ENCODE measurements at places on chromosomes 2 and 18.

GRCh38 chr18:8702668-8703067 lies 2.7 kb upstream of the MTCL1 start:
- DNase-seq = no peak

GRCh38 chr2:165475277-165476004 lies 5.9 kb downstream of the CSRNP3 start:
- DNase-seq = no peak

DNA sequence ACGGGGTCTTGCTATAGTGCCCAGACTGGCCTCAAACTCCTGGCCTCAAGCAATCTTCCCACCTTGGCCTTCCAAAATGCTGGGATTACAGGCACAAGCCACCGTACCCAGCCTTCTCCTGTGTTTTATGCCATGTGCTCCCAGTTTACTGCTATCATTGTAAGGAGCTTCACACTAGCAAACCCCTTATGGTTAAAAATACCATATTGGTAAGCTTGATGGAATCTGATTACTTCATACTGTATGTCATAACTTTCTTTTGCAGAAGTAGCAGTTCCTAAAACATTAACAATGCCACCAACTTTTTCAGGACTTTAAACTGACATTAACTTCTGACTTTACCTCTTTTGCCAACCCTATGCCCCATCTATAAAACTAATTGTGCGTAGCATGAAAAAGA lies 36.2 kb downstream of the HAT1 start:
- DNase-seq = no peak

GRCh38 chr18:73715210-73715670 lies 432.4 kb downstream of the FBXO15 start:
- no peak for DNase-seq

GRCh38 chr2:162926501-162926900 lies 87.9 kb upstream of the KCNH7 start:
- no peak for DNase-seq

GRCh38 chr2:228919808-228920207 lies 351.3 kb downstream of the PID1 start:
- DNase-seq = no peak

DNA sequence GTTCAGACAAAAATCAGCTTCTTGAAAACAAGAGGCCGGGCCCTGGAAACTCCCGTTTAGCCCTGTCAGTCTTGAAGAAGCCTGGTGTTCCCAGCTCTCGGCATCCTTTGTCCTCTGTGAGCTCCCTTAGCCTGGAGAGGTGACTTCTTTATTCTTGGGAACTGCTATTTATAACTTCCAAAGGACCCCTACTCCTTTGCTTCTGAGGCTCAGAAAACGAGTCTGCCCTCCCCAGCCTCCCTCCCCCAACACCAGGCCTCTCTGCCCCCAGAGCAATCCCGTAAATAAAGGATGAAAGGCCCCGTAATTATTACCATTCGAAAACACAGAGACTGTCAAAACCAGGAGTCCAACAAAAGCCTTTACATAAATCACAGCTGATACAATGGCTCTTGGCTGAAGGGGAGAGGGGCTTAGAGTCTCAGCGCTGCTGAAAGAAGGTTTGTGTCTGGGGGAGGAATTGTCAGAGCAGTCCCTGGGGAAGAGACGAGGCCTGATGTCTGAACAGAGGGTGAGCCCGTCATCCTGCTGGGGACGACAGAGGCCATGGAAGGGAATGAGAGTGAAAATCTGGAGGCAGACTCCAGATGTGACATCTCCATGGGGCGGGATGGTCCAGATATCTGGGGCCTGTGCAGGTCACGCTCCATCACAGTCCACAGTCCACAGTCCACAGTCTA lies 283.0 kb downstream of the MYCN start:
- DNase-seq = no peak

Data from GDM1 (cell line).